ENCODE measurements at places on chromosomes 7 and 10. TPM values are rescaled to one million over a fixed set of nuclear protein-coding genes. Genes with fewer than 3 reads are reported as not detected.
A peak's percentile ranks its signal among the peaks of the same experiment; 100 is the strongest.

PARP12 gene
- total RNA-seq = 42.6 TPM

ICA1 gene
- total RNA-seq = 31.1 TPM

AMPH gene
- total RNA-seq = 6.3 TPM

FRMD4A gene
- 65.6 TPM for total RNA-seq

NCAPG2 gene
- total RNA-seq = 6.6 TPM

GRCh38 chr10:1054684-1055083, 1.5 kb upstream of the WDR37 start:
- no peak for DNase-seq

GRCh38 chr10:85008488-85009184, 680.2 kb downstream of the CCSER2 start:
- no peak for DNase-seq

DNA sequence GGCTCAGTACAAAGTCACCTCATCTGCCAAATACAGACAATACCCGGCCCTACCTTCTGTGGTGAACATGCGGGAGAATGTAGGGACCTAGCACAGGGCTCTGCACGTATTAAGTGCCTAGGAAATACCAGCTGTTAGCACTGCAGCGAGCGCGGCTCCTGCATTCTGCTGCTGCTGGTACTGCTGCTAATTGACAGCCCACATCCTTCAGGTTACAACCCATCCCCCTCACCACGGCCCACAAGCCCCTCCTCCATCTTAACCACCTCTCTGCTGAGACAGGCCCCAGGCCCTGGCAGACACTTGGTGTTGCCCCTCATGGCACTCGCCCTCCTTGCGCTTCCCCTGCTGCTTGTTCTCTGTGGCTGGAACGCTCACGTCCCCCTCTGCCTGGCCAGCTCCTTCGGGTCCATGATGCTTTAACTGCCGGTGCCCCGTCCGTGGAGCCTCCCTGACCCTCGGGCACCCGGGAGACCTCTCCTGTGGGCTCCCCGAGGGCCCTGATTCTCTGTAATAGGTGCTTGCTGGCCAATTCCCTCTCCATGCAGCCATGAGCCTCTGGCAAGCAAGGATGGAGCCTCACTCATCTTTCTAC, 53.3 kb upstream of the LOXL4 start:
- DNase-seq = no peak

DNA sequence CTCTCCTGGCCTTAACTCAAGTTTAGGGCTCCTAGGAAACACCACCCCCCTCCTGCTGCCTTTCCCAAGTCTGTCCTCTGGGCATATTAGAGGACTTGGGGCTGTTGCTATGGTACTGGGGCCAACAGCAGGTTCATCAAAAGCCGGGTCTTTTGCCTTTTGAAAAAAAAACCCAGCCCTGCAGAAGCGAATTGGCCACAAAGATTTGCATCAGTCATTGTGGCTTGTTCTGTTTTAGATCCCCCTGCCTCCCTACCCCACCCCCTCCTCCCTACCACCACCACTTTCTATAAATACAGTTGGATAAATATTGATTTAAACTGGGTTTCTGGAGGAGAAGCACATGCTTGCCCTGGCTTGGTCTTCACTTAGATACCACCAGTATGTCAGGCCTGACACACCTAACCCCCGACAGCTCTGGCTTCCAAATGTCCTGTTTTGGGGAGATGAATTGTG, 7.0 kb downstream of the MXI1 start:
- no peak for DNase-seq

DNA sequence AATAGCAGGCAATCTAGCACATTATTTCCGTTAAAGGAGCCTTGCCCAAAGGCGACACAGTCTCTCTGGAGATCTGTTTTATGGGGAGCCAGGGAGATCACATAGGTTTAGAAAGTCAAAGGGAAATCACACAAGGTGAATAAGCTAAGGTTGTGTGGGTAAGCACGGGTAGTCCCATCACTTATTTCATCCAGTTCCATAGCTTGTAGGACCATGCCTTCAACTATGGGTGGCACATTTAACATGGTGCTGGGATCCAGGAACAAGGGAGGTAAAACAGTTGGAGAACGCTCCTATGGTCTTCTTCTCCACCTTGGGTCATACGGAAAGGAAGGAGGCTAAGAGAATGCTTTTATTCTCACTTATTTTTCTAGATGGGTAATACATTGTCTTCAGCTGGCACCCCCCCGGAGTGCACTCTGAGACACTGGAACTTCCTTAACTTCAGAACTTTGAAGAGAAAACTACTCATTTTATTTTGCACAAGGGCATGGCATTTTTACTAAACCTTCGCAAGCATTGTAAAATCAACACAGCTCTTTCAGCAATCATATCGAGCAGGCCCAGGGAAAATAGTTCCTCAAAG, 435.4 kb downstream of the KIF20B start:
- DNase-seq = no peak

DNA sequence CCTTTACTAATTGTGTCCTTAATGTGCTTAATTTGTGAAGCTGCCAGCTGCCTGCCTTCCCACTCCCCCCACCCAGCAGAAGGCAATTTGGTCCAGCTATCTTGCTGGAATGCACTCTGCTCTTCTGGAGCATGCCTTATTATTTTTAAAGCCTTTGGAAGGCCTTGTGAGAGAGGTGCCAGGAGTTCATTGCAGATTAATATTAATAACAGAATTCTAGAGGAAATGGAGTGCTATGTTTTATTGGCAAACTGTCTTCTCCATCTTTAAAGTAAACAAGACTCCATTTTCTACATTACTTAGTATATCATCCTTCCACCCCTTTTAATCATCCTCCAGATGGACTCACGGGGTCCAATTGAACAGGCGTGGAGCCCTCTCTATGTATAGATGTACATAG, 50.8 kb upstream of the ZNF32 start:
- DNase-seq = no peak

GRCh38 chr7:6160191-6160623, 112.2 kb downstream of the CYTH3 start:
- peak; percentile 77 for DNase-seq

- DNase-seq = peak; percentile 81
Observed at GRCh38 chr10:125161707-125162119, 1.4 kb upstream of the CTBP2 start.

DNA sequence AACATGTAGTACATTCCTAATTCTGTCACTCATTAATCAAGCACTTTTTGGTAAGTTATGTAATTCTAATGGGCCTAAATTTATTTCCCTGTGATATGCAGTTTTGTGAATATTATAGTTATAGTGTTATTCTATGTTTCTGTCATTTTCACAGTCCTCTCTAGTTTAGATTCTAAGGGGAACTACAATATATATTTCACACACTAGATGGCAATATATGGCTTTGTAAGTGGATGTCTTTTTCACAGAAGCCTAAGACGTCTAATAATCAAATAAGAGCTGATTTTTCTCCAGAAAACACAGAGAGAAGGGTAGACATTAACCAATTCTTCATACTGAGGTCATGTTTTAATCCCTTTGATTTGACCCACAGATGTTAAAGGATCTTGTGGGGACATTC, 18.0 kb downstream of the RNLS start:
- no peak for DNase-seq

GRCh38 chr7:2253021-2253420, 11.0 kb downstream of the NUDT1 start:
- no peak for DNase-seq

- DNase-seq = no peak
Observed at GRCh38 chr10:14772399-14772798, 2.3 kb downstream of the FAM107B start.

DNA sequence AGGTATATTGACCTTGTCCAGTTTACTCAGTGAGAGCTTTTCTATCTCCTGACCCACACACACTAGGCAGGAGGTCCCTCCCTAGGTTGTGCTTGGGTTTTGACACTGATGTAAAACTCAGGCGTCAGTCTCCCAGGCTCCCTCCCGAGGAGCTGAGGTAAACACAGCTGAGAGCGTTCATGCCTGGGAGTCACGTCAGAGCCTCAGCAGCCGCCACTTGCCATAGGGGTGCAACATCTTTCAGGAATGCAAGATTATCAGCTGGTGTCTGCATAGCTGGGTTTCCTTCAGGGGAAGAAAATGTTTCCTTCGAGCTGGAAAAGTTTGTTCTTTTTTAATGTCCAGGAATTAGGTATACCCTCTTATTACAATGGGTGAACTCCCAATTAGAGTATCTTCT, 70.6 kb downstream of the FGFR2 start:
- DNase-seq = no peak
